Stimulated activated CD8-positive, alpha-beta memory T cell treated with anti-CD3 and anti-CD28 coated beads, Interleukin-4, amount 100 ng/mL, for 4 hours (primary cell): ENCODE measurements at places on chromosomes 2 and 18.

DNA sequence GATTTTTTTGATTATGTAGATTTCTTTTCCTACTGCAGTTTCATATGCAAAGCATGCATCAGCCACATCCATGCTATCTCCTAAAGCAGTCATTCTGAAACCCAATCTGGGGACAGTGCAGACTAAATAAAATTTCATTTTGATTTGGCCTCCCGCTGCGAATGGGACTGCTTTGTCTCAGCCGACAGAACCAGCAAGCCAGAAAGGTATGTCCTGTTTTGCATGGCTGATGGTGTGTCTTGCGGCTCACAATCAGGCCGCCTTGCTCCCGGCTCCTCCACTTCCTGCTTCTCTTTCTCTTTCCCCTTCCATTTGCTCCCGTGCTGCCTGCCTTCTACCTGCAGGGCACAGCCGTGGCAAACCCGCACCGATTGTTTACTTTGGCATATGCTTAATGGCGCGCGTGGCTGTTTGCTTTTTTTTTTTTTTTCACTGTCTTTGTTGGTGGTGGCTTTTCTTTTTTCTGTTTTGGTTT is 419.6 kb upstream of the POU3F3 start:
- DNase-seq: no peak

- peak; percentile 29 for DNase-seq
These were observed 1.4 kb downstream of the B3GNT2 start for GRCh38 chr2:62197011-62197924.

DNA sequence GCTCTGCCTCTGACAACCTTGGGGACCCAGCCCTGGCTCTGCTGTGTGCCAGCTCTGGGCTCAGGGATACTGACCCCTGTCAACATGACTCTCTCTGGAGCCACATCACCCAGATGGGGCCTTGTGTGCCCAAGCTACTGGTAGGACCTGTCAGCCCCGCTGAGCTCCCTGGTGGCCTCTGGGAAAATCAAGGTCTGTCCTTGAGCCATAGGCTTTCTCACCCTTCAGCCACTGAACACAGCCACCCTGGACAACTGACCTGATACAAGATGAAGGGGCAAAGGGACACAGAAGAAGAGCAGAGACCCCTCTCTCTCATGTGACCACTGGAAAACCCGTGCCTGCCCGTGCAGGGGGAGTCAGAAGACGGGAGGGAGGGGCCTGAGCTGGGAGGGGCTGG is 7.8 kb downstream of the CCDC74A start:
- no peak for DNase-seq

GRCh38 chr18:69387186-69387585 is 13.5 kb upstream of the DOK6 start:
- no peak for DNase-seq

GRCh38 chr18:59593291-59593717 is 103.9 kb downstream of the CCBE1 start:
- DNase-seq: no peak

DNA sequence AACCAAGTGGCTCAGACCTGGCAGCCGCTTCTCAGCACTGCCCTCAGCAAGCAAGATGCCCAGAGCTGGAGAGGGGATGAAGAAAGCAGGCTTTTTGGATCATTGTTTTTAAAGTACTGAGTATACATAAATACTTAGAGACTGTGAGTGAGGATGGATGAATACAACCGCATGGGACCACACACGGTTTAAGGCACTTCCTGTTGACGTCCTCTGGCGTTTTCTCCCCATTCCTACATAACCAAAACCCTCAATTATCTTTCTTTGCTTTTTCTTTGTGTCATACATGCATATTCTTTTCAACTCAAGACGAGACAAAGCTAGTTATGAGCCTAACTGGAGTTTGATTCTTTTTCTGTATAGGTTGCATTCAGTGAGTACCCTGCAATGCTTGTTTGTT is 198.4 kb downstream of the GALR1 start:
- DNase-seq: no peak

DNA sequence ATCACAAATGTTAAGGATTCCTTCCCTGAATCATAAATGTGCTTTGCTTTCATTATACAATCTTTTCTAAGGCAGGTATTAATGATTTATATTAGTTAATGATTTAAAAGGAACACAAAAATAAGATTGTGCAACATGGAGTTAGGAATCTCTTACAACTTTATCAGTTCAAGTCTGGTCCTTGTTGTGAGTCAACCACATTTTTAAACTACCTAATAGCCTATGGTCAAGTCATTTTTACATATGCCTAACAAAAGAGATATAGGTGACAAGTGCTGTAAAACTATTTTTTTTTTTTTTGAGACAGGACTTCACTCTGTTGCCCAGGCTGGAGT is 8.2 kb upstream of the INPP1 start:
- no peak for DNase-seq

- no peak for DNase-seq
These were observed at the start of gene AOX1 for GRCh38 chr2:200585730-200586643. AOX1 (plus strand) TSS chr2:200586014; CDS start chr2:200586109, 95 bp downstream.

- no peak for DNase-seq
These were observed 507 bp downstream of the RTKN start for GRCh38 chr2:74441170-74441689.

DNA sequence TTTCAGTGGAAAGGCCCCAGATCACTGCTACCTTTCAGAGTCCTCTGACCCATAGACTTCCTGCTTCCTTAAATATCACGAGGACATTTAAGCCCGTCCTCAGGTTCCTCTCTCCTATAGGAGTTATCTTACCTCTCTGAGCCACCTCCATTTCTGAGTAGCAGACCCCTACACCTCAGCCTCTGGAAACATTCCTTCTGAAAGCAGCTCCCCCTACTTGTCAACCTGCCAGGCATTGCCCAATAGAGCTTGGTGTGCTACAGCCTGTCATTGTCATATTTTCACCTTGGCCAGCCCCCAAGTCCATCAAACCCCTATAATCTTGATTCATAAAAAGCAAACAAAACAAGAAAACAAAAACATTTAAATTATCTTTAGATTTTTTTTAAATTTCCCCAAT is 717.9 kb upstream of the SLC8A1 start:
- no peak for DNase-seq

DNA sequence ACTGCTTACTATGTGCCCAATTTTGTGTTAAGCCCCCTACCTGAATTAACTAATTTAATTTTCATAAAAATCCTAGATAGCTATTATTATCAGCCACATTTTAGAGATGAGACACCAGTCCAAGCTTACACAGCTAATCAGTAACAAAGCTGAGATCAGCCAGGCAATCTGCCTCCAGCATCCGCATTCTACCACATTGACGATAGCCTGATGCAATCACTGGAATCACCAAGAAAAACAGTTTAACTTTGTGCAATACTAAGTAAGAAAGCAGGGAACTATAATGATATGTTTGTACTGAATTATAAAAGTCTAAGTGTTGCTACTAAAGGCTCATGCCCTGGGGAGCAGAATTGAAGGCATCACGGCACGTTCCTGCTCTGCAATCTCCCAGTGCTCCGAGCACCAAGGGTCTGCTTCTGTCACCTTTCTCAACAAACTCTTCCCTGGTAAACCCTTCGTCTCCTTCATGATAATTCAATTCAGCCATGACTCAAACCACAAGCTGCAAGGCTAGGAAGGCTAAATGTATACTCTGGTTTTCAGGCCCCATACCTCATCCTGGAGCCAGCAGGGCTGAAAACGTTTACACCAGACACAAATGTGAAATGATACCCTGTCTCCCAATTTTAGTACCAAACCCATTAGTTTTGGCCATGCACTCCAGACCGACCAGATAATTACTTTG is 19.4 kb downstream of the KANSL3 start:
- no peak for DNase-seq

GRCh38 chr2:222146488-222146887 is 152.3 kb downstream of the PAX3 start:
- no peak for DNase-seq

DNA sequence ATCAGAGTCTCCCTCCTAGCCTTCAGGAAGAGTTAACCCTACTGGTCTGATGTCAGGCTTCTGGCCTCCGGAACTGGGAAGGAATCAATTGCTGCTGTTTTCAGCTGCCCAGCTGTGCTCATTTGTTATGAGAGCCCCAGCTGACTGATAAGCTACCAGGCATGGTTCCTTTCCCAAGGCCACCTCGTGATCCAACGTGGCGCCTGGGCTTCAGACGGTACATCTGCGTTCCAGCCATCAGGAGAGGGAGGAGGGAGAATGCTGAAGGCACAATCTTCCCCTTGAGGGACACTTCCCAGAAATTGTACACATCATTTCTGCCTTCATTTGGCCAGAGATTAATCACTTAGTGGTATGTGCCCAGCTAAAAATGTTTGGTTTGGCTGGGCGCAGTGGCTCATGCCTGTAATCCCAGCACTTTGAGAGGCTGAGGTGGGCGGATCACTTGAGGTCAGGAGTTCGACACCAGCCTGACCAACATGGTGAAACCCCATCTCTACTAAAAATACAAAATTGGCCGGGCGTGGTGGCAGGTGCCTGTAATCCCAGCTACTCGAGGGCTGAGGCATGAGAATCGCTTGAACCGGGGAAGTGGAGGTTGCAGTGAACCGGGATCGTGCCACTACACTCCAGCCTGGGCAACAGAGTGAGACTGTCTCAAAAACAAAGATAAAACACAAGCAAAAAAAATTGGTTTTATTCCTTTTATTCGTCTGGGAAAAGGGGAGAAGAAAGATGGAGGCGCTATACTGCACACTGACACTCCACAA is 10.5 kb upstream of the ARMC9 start:
- no peak for DNase-seq

GRCh38 chr2:169464466-169464865 is 14.8 kb upstream of the BBS5 start:
- DNase-seq: no peak

- no peak for DNase-seq
These were observed 221.6 kb downstream of the NR4A2 start for GRCh38 chr2:156110890-156111289.

DNA sequence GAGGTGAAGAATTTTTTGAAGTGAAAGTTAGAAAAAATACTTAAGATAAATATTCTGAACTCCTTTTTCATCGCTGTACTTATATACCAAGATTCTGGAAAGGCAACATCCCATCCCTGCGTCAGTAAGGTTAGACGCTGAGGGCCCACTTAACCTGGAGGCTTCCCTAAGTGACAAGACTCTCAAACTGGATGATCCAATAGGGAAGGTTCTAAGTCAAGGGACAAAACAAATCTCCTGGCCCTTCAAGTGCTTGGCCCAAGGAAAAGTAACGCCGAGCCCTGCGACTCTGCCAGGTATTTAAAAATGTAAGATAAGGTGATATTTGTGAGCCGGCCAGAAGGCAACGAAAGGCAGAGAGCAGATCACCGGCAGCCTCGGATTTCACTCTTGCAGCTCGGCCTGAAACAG is 1.3 kb downstream of the STK39 start:
- DNase-seq: no peak

- DNase-seq: no peak
These were observed 23.7 kb downstream of the FBXO36 start for GRCh38 chr2:229945975-229946374.

DNA sequence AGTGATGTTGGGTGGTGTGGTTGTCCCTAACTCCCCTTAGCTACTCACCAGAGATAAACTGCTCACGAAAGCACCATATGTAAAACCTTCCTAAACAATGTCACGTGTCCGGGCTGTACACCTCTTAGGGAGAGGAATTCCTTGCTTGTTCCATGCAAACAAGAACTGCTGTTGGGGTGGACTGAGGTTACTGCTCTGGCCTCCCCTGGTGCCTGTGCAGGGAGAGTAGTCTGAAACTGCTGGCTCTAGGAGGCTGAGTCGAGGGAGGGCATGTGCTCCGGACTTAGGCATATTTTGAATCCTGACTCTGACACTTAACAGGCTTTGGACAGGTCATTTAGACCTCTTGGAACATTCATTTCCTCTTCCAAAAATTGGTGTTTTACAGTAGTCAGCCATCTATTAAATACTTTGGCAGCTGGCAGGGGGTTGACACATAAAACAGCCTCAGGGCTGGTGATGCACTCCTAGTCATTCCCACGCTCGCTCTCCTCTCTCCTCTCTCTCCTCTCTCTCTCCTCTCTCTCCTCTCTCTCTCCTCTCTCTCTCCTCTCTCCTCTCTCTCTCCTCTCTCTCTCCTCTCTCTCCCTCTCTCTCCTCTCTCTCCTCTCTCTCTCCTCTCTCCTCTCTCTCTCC is 10.6 kb downstream of the THNSL2 start:
- DNase-seq: no peak

DNA sequence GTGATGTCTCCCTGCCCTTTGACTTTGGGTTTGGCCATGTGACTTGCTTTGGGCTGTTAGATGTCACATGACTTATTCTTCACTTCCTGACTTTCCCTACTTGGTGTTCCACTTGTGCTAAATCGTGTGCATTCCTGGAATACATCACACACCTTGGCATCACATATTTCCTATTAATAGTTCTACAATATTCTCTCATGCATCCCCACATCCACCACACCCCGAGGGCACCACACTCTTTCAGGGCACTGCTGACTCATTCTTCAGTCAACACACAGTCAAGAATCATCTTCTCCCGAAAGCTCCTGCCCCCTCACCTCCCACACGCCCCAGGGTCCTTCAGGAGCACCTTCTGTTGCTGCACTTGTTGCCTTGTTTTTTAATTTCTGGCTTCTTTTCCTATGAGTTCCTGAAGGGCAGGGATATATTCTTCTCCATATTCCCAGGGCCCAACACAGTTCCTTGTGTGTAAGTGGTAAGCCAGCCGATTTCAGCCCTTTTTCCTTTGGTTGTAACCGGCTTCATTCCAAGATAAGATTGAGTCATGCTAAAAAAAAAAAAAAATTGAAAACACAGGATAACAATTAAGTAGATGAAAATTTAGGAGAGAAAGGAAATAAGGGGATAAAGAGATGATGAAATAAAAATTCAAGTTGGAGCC is 341.4 kb downstream of the SLC4A3 start:
- no peak for DNase-seq

- DNase-seq: no peak
These were observed 156.3 kb upstream of the HS6ST1 start for GRCh38 chr2:128474962-128475361.

DNA sequence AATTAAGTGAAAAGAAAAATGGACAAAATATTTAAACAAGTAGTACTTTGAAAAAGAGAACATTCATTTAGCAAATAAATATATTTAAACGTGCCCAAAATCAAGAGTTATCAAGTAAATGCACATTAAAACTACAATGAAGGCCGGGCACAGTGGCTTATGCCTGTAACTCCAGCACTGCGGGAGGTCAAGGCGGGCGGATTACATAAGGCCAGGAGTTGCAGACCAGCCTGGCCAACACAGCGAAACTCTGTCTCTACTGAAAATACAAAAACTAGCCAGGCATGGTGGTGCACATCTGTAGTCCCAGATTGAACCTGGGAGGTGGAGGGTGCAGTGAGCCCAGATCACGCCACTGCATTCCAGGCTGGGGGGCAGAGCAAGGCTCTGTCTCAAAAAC is 9.8 kb downstream of the STAM2 start:
- DNase-seq: no peak

DNA sequence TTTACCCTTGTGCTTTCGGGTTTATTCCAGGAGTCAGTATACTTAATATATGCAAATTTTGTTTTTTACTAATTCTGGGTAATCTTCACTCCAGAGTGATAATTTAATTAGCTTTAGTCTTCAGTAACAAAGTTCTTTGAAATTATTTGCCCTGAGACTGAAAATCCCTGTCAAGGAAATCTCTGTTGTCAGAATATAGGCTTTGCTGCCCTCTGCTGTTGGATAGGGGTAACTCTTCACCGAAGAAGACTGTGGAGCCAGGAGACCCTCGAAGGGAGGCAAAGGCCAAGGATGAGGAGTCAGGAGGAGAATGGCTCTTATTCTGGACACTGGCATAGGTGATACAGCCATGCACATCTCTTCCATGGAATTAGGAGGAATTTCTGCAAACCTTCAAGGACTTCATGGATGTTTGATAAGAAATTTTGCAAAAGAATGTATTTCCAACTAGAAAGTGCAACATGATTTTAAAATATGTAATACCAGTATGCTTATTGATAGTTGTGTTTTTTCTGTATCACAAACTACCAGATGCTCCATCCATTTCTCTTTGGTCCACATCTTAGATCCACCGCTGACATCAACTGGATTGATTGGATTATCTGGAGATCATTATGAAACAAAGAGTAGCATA is 182.3 kb downstream of the RDH14 start:
- DNase-seq: no peak
